ENCODE measurements at places on chromosomes 6 and 20.
A peak's percentile ranks its signal among the peaks of the same experiment; 100 is the strongest.

DNA sequence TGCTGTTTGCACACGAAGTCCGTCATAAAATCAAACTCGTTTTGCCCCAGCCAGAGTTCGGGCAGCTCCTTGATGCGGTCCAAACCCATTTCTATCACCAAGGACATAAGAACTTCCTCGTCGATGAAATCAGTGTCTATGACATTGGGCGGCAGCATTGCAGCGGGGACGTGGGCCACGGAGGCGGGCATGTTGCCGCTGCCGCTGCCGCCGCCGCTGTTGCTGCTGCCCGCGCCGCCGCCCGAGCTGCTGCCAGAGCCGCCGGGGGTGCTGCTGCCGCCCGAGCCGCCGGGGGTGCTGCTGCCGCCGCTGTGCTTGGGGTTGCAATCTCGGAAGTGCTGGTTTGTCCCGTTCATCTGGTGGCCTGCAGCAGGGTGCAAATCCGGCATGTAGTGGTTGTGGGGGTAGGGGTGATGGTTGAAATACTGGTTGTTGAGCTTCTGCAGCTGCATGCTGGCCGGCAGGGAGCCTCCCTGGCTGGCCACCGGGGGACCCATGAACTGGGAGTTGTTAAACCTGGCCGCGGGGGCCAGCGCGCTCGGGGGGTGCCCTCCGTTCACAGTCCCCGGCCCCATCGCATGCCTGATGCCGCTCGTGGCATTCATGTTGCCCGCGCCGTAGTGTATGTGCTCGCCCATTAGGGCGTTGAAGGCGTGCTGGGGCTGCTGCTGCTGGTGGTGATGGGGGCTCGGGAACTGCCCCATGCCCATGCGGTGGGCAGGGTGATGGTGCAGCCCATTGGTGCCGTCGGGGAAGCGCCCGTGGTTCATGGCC is 1.1 kb downstream of the CITED2 start:
- peak; percentile 61 for DNase-seq

- DNase-seq = no peak
These were observed 224.9 kb upstream of the OPRM1 start for GRCh38 chr6:153814136-153814535.

- peak; percentile 15 for DNase-seq
These were observed 153.0 kb downstream of the PTPRK start for GRCh38 chr6:128367437-128367836.

- DNase-seq = no peak
These were observed 670.3 kb downstream of the UTRN start for GRCh38 chr6:144955392-144955791.

DNA sequence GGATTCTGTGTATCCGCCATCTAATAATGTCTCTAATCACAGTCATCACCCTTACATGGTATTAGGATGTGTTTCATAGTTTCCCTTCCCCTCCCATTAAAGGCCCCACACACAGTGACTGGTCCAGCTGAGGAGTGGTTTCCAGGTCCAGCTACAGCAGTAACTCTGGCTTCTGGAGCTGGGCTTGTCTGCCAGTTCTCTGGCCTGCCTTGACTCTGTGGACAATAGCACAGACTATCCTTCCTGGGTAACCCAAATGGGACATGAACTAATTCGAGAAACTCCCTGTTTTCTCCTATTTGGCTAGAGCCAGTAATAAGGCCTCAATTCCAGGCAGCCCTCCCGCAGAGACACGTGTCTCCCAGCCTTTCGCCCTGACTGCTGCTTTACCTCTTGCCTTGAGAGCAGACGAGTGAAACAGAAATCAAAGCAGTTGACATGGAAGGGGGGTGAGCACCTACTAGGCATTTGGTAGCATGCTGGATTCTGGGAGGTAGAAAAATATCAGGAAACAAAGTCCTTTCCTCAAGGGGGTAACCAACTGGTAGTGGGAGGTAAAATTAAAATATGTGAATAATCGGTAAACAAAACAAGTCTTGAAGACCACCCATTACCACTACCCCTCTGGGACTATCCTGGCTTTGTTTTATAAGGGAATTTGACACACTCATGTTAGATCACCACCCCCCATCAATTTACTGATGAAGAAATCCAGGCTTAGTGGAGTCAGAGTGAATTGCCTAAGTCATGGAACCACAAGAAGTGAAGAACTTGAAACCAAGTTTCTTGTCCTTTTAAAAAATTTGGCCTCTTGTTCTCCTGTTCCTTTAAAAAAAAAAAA is 1.2 kb downstream of the TRAF3IP2 start:
- peak; percentile 90 for DNase-seq

- no peak for DNase-seq
These were observed 22.4 kb downstream of the SYNCRIP start for GRCh38 chr6:85620308-85620707.

GRCh38 chr6:128437685-128438084 is 82.7 kb downstream of the PTPRK start:
- no peak for DNase-seq

- DNase-seq = no peak
These were observed 257.3 kb downstream of the ATXN1 start for GRCh38 chr6:16503970-16504415.

- no peak for DNase-seq
These were observed 12.8 kb downstream of the UNC93A start for GRCh38 chr6:167303675-167304625.
